ENCODE measurements at places on chromosomes 7 and 10. TPM values are rescaled to one million over a fixed set of nuclear protein-coding genes. Genes with fewer than 3 reads are reported as not detected.

The MAT1A gene
- total RNA-seq = 0.32 TPM

DNA sequence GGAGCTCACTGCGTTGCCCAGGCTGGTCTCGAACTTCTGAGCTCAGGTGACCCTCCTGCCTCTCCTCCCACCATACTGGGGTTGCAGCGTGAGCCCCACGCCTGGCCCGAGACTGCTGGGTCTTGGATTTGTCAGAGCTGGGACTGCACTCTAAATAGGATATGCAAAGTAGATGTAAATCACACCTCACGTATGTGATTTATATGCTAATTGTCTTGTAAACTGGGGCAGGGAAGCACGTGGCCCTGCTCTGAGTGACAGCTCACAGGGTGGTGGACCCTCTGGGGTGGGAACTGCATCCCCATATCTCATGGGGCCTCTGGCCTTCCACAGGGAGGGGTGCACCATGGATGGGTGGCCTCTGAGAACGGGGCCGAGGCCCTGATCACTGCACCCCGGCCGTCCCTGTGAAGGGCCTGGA is 34.1 kb downstream of the GET4 start:
- no peak for DNase-seq

The ATOH7 gene
- 4.7 TPM for total RNA-seq

DNA sequence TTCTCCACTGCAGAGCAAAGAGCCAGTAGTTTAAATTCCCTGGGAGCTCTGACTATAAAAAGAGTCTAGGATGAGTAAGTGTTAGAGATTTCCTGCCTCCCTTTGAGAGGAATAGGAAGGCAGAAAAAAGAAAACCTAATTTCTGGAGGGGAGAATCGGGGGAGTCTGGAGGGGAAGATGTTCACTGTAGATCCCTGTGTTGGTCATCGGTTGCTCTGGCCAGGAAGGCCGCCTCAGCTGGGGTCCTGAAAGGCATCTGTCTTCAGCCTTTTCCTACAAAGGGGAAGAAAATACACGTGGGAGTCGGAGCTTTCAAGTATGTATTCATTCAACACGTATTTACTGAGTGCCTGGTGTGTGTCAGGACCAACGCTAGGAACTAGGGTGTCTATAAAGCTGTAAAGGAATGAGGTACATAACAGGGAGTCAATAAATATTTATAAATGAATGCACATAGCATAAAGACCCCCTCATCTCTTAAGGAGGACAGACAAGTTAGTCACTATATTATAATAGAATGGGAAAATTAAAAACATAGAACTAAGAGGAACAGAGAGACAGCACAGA is 101.1 kb downstream of the ICA1 start:
- no peak for DNase-seq

DNA sequence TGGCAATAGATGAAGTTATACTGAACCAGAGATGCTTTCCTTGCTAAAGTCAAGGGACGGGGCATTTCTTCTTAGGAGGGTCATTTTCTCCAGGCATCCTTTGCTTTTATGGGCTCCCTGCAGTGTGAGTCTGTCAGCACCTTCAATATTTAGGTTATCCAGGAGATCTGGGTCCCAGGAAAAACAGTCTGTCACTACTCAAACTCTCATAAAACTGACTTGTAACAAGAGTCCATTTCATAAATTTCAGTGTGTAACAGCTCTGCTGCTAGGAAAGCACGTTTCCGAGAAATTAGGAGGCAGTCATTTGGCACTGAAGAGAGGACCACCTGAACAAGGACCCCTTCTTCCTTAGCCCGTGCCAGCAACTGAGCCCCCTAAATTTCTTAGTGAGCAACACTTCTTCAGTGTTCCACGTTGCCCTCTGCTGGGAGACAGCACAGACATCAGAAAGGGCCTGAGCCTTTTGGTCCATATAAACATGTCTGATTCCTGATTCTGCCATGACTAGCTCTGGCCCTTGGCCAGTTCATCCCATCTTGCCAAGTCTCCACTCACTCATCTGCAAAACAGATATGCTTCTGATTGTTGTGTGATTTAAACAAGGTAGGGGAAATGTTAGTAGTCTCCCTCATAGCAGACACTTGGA is 7.2 kb downstream of the GCC1 start:
- DNase-seq = no peak

The TUBAL3 gene
- total RNA-seq = 0.33 TPM

DNA sequence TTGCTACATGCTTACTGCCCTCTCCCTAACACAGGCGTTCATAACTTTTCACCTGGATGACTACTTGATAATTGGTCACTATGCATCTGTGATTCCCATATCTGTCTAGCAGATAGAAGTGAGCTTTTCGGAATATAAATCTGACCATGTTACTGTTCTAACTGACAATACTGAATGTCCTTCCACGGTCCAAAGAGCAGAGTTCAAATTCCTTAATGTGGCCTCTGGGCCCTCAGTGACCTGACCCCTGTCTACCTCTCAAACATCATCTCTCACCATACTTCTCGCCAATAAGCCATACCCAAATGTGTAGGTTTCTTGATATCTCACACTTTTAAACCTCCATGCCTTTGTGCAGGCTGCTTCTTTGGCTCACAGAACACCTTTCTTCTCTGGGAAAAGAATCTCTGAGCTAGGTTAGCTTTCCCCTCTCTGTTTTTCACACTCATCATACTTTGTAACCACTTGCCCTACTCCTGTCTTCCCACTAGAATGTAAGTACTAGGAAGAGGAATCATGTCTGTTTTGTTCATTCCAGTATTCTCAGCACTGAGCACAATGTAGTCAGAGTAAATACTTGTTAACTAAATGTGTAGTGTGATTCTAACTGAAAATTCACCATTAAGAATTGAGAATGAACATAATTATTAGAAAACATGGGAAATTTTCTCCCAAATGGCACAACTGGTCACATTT is 39.2 kb upstream of the LRRC17 start:
- no peak for DNase-seq

The EPO gene
- total RNA-seq = not detected

GRCh38 chr7:25926009-25926408 is 226.0 kb upstream of the NFE2L3 start:
- DNase-seq = no peak

GRCh38 chr7:81833401-81833800 is 63.6 kb upstream of the HGF start:
- no peak for DNase-seq

DNA sequence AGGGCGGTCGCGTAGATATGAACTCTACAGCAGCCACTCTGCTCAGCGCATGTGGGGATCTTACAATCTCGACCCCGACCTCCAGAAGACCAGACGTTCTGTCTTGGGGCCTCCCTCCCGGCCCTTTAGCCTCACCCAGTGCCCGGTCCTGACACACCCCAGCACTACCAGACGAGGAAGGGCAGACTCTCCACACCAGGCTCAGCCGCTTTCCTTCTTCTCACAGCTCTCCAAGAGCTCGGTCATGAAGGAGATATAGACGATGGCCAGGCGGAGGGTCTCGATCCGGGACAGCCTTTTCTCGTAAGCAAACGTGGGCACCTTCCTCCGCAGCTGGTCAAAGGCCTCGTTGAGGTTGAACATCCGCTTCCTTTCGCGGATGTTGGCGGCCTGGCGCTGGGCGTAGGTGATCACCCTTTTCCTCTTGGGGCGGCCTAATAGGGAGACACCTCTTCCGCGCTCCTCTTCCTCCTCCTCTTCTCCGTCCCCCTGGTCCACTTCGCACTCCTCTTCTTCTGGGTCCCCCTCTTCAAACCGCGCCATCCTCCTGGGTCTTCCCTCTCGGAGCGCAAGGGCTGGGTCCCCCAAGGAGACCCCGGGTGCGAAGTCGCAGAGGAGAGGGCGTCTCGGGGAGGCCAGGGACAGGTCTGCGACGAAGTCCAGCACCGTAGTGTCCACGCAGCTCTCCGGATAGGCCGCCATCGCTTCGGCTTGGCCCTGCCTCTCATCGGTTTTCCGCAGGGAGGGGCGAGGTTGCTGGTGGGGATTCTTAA is at the start of gene FERD3L:
Gene FERD3L, minus strand, starts transcription at position 761 of the 773 bp plus-strand sequence. Its CDS starts 59 bp downstream, at position 702.
- DNase-seq = no peak

The UPK3BL1 gene
- 5.4 TPM for total RNA-seq

The SPACDR gene
- 9.4 TPM for total RNA-seq

Data from dorsolateral prefrontal cortex (tissue), 122 donors.